ENCODE measurements at places on chromosomes 4 and X. TPM values are rescaled to one million over a fixed set of nuclear protein-coding genes. Genes with fewer than 3 reads are reported as not detected.
A peak's percentile ranks its signal among the peaks of the same experiment; 100 is the strongest.

- peak; percentile 38 for DNase-seq
- peaks cover 7% of the 10 kb centered on the region for H3K4me1 ChIP-seq
- H3K4me3 ChIP-seq: peak overlapping the region; percentile 79
- H3K27me3 ChIP-seq: no peaks in the 10 kb centered on the region
- H3K27ac ChIP-seq: peak overlapping the region; percentile 94
- peaks cover 12% of the 10 kb centered on the region for H3K36me3 ChIP-seq
Measured at GRCh38 chr4:151099976-151100417, 569 bp downstream of the RPS3A start.

Gene GAGE12J
- polyA plus RNA-seq: not detected

DNA sequence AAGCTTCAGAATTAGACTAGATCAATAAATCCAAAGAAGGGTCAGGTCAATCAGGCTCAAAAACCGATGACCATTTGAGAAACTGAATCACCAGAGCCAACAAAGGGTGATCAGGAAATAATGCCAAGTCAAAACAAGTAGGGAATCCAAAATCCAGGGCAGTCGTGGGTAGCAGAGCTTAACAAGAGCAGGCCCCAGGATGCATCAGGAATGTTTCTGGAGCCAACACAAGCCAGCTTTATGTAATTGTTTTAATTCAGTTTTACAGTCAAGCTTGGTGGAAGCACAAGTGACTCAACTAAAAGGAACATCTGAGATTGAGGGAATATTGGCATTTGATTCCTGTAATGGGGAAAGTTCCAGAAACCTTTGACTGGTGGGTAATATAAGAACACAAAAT is 237.9 kb upstream of the EDA2R start:
- no peaks in the 10 kb centered on the region for H3K36me3 ChIP-seq
- no peaks in the 10 kb centered on the region for H3K4me1 ChIP-seq
- no peak overlapping the region for H3K4me3 ChIP-seq
- no peak for DNase-seq
- no peak overlapping the region for H3K27ac ChIP-seq

Gene CCDC120
- polyA plus RNA-seq: 15.7 TPM

Gene SATL1
- polyA plus RNA-seq: 0.04 TPM

DNA sequence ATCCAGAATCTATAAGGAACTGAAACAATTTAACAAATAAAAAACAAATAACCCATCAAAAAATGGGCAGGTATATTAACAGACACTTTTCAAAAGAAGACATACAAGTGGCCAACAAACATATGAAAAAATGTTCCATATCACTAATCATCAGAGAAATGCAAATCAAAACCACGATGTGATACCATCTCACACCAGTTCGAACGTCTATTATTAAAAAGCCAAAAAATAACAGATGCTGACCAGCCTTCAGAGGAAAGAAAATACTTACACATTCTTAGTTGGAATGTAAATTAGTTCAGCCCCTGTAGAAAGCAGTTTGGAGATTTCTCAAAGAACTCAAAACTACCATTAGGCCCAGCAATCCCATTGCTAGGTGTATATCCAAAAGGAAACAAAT is 687.9 kb upstream of the AADAT start:
- no peaks in the 10 kb centered on the region for H3K36me3 ChIP-seq
- DNase-seq: no peak
- H3K27ac ChIP-seq: no peak overlapping the region
- H3K4me1 ChIP-seq: no peaks in the 10 kb centered on the region
- no peaks in the 10 kb centered on the region for H3K27me3 ChIP-seq
- no peak overlapping the region for H3K4me3 ChIP-seq

Gene RHOH
- polyA plus RNA-seq: 3.8 TPM

Gene AMOT
- 33.7 TPM for polyA plus RNA-seq

DNA sequence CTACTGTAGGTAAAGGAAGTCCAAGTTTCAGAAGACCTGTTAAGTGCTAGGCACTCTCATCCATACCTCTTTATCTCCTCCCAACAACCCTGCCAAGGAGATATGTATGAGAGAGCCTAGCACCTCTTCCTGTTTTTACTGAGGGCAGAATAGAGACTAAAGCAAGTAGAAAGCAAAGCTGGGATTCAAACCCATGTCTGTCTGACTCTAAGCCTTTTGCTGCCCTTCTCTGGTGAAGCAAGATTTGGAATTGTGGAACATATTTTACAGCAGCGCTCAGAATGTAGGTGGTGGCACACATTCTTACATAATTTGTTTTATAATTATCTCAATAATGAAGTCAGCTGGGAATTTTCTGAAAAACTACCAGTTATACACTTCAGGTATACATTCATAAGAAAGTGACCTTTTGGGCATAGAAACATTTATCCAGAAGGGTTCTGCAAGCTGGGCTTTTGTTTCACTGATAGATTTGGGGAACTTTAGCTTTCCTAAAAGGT is 41.7 kb downstream of the SEPTIN11 start:
- H3K27me3 ChIP-seq: no peaks in the 10 kb centered on the region
- H3K4me1 ChIP-seq: peaks cover 2% of the 10 kb centered on the region
- no peaks in the 10 kb centered on the region for H3K36me3 ChIP-seq

GRCh38 chr4:91127192-91127591 is 1000.0 kb downstream of the CCSER1 start:
- no peaks in the 10 kb centered on the region for H3K36me3 ChIP-seq
- no peaks in the 10 kb centered on the region for H3K4me1 ChIP-seq
- no peak for DNase-seq
- no peak overlapping the region for H3K4me3 ChIP-seq

DNA sequence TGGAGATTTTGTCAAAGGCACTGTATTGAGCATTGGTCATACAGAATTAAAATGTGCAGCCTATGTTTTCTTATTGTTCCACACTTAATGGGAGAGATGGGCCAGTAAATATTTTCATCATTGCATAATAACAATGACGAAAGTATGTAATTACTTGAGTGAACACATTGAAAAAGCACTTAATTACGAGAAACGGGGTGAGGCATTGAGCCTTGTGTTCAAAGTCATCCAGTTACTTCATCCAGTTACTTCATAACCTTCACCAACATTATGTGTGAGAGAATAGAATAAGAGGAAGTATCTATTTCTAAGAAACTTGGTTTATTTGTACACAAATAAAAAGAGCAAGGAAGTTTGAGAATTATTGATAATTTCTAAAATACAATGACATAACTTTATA is 1427.0 kb downstream of the ADGRL3 start:
- H3K27ac ChIP-seq: no peak overlapping the region
- DNase-seq: no peak
- no peaks in the 10 kb centered on the region for H3K27me3 ChIP-seq

GRCh38 chr4:109976189-109976588 is 63.5 kb downstream of the EGF start:
- DNase-seq: no peak
- no peaks in the 10 kb centered on the region for H3K36me3 ChIP-seq
- H3K27me3 ChIP-seq: no peaks in the 10 kb centered on the region
- no peak overlapping the region for H3K4me3 ChIP-seq

GRCh38 chr4:68256284-68256683 is 10.8 kb upstream of the TMPRSS11B start:
- no peaks in the 10 kb centered on the region for H3K36me3 ChIP-seq
- DNase-seq: no peak
- H3K4me1 ChIP-seq: no peaks in the 10 kb centered on the region
- no peak overlapping the region for H3K4me3 ChIP-seq
- H3K27me3 ChIP-seq: no peaks in the 10 kb centered on the region

DNA sequence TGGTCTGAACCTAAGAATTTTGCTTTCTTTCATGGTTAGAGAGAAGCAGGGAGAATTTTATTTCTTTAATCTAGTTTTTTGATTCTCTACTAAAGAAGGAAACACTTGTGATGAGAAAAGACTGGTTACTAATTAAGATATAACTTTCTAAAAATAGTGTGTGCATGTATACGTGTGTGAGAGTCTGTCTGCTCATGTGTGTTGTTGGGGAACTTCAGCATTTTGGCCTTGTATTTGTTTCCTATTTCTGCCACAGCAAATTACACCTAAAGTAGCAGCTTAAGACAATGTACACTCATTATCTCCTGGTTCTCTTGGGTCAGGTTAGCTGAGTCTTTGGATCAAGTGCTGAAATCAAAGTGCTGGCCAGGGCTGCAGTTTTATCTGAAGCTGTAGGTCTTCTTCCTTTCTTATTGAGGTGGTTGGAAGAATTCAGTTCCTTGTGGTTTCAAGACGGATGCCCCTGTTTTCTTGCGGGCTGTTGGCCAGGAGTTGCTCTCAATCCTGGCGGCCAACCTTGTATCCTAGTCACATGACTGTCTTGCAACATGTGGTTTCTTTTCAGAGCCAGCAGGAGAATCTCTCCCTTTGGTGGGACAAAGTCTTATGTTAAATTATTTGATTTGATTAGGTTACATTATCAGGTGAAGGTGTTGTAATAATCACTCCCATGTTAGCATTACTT is 188.4 kb upstream of the CLNK start:
- no peaks in the 10 kb centered on the region for H3K27me3 ChIP-seq
- no peak overlapping the region for H3K4me3 ChIP-seq

Gene ANK2
- 8.1 TPM for polyA plus RNA-seq

DNA sequence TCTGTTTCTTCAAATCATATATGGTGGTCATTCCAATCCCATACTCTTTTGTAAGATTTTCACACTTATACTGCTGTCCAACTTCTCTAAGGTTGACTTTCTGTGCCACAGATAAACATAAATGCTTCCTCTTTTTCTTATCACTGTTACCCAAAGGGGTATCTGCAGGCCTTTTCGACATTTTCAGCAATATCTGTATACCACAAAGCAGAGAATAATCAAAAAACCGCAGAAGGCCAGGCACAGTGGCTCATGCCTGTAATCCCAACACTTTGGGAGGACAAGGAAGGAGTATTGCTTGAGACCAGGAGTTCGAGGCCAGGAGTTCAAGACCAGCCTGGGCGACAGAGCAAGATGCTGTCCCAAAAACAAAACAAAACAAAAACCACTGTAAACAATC is 3.1 kb upstream of the RFC1 start:
- H3K36me3 ChIP-seq: no peaks in the 10 kb centered on the region
- H3K27me3 ChIP-seq: no peaks in the 10 kb centered on the region
- H3K4me1 ChIP-seq: peaks cover 4% of the 10 kb centered on the region
- no peak overlapping the region for H3K27ac ChIP-seq
- H3K4me3 ChIP-seq: no peak overlapping the region

- H3K36me3 ChIP-seq: no peaks in the 10 kb centered on the region
- no peak overlapping the region for H3K27ac ChIP-seq
- DNase-seq: no peak
Measured at GRCh38 chr4:52665592-52665991, 6.5 kb upstream of the USP46 start.

Gene DACH2
- 0.19 TPM for polyA plus RNA-seq

- no peaks in the 10 kb centered on the region for H3K4me1 ChIP-seq
- H3K27me3 ChIP-seq: no peaks in the 10 kb centered on the region
- no peaks in the 10 kb centered on the region for H3K36me3 ChIP-seq
- H3K27ac ChIP-seq: no peak overlapping the region
Measured at GRCh38 chrX:87391742-87392141, 125.9 kb upstream of the KLHL4 start.

DNA sequence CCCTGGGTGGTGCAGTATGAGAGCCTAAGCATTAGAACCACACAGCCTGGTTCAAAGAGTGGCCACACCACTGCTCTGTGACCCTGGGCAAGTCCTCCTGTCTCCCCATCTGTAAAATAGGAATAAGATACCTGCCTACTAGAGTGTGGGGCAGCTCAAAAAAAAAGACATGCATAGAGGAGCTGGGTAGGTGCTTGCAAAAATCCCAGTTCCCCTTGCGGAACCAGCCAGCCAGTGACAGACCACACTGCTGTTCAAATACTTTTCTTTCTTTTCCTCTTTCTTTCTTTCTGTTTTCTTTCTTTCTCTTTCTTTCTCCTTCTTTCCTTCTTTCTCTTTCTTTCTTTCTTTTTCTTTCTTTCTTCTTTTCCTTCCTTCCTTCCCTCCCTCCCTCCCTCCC is 63.0 kb upstream of the TRIM2 start:
- peaks cover 2% of the 10 kb centered on the region for H3K4me1 ChIP-seq
- H3K27me3 ChIP-seq: no peaks in the 10 kb centered on the region

Gene CAPN6
- polyA plus RNA-seq: 3.2 TPM

DNA sequence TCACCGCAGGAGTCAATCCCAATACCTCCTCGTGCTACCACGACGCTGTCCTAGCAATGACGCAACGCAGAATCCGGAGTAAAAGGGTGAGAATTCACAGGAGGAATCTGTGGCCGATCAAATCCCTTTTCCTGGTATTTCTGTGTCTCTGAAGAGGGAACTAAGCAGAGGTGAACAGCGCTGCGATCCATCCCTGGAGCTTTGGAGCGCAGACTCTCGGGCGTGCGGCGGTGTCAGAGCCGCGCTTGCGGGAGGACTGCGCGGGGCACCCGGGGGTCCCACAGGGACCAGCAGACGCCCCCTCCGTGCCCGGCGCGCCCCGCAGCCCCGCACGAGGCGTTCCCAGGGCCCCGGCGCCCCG is 17.2 kb upstream of the ZNF718 start:
- H3K27ac ChIP-seq: no peak overlapping the region
- H3K4me3 ChIP-seq: no peak overlapping the region
- H3K27me3 ChIP-seq: no peaks in the 10 kb centered on the region
- DNase-seq: no peak
